ENCODE measurements at places on chromosomes 11 and 22.

DNA sequence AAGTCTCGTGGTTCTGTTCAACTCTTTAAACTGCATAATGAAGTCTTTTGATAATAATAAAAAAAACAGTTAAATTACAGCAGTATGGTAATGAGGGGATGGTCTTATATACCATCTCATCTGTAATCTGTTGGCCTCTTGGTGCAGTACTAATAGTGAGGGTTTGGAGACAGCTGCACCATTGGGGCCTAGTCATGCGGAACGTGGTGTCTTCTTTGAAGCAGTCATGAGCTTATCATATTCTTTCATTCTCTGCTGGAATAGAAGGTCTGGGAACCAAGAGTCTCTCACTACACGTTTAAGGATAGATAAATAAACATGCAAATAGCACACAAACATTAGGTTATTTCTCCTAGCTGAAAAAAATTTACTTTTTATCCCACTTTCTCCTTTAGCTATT, 40.9 kb upstream of the OR9Q1 start:
- no peak for DNase-seq

GRCh38 chr11:7605186-7605943, 67.9 kb downstream of the CYB5R2 start:
- peak; percentile 87 for DNase-seq

DNA sequence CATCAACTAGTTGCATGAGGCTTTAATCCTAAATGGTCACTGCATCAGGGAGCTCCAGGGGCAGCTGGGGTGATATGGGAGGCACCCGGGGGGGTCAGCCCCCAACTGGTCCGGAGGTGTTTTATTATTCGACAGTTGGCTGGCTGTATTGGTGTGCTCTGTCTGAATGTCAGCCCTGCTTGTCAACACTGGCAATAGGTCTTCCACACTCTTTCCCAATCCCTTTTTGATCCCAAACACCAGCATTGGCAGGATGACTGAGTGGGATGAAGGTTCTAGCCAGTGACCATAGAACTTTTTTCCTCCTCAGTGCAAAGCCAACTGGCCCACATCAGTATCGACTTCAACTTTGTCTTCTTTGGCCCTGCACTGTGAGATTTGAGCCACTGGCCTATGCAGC, 8.9 kb upstream of the LDLRAD3 start:
- DNase-seq = no peak

DNA sequence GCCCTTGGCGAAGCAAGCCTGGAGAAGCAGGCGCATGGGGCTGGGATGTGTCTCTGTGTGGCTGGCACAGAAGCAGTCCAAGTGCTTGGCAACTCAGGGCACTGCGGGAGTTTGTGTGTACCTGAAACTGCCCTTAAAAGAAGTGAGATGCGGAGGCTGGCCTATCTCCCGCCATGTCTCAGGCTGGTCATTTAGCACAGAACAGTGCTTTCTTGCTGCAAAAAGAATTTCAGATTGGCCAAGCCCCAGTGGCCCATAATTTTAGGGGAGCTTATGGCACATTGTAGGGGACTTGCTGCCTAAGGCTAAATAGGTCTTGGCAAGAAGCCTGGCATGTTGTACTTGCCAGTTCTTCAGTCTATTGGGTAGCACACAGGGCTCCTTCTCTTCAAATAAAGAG, 16.4 kb downstream of the EHF start:
- no peak for DNase-seq

GRCh38 chr11:134385774-134386565, 26.1 kb downstream of the B3GAT1 start:
- DNase-seq = no peak

DNA sequence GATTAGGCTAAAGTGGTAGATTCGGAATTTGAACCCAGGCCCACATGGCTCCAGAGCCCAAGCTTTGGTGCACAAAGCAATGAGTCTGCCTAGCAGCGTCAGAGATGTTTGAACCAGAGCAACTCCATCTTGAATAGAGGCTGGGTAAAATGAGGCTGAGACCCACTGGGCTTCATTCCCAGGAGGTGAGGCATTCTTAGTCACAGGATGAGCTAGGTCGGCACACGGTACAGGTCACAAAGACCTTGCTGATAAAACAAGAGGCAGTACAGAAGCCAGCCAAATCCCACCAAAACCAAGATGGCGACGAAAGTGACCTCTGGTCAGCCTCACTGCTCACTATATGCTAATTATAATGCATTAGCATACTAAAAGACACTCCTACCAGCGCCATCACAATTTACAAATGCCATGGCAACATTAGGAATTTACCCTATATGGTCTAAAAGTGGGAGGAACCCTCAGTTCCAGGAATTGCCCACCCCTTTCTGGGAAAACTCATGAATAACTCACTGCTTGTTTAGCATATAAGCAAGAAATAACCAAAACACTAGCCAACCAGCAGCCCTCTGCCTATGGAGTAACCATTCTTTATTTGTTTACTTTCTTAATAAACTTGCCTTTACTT, 40.3 kb upstream of the DAGLA start:
- no peak for DNase-seq

DNA sequence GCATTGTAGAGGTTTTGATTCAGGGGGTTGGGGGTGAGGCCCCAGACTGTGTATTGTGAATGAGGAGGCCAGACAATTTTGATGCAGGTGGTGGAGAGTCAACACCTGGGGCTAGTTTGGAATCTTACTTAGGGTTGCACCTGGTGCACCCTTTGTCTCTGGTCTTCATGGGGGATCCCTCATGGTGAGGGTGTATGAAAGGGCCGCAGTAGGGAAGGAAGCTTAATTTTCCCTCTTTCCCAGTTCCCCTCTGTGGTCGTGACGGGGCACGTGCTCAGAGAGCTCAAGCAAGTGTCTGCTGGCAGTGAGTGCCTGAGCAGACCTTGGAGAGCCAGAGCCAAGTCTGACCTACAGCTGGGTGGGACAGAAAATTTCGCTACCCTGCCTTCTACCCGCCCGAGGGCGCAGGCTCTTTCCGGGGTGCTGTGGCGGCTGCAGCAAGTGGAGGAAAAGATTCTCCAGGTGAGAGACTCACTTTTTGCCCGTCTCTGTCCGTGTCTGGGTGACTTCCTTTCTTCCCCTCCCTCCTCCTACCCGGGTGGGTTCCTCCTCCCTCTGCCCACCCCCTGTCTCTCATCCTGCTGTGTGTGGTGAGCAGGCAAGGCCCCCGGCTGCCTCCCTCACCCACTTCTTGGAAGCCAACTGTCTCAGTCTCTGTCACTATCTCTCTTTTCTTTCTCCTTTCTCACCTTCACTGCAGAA, 131.7 kb downstream of the MICAL2 start:
- DNase-seq = no peak

DNA sequence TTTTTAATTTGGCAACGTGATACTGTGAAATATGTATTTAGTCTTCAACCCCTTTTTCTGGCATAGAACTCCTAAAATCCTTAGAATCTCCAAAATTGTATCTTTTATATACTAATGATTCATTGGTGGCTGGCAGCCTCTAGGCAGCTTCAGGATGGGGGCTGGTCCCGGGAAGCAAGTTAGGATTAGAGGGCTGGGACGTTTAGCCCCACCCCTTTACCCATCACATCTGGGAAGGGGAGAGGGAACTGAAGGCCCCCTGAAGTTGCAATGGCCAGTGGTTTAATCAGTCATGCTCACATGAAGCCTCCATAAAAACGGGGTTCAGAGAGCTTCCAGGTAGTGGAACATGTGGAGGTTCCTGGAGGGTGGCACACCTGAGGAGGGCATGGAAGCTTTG, 7.1 kb downstream of the IL17RA start:
- DNase-seq = no peak

GRCh38 chr11:47928426-47928825, 51.9 kb upstream of the PTPRJ start:
- no peak for DNase-seq

- DNase-seq = no peak
Measured at GRCh38 chr11:45031912-45032519, 81.3 kb upstream of the TP53I11 start.

DNA sequence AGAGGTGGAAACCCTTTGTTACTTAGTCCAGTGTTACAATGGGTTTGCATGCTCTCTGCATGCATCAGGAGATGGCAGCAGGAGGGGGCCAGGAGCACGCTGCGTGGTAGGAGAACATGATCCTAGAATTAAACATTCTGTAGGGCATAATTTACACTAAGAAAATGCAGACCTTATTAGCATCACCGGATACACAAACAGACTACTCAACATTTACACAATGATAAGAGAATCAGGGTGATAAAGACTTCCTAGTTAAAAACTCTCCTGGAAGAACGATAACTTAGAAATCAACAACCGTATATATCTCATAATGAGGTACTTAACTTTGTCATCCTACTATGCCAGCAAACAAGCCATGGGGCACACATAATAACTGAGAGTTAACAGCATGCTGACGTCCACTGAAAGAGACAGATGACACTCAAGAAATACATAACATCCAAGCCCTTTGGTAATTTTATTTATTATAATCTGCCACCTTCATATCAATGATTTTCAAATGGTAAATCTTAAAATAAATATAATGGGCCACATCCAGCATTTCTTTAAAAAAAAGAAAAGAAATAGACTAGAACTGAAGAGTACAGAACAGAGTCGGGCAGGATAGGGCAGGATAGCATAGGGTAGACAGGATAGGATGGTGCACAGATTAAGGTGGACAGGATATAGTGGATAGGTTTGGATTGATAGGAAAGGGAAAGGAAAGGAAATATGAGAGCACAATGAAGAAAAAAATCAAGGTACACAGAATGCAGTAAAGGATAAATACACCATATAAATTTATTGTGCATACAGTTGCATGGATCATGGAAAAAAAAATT, 27.5 kb downstream of the CADM1 start:
- no peak for DNase-seq

GRCh38 chr22:35509960-35510359, 30.7 kb upstream of the RASD2 start:
- DNase-seq = no peak

- DNase-seq = no peak
Measured at GRCh38 chr22:44545773-44546172, 47.7 kb upstream of the RTL6 start.

DNA sequence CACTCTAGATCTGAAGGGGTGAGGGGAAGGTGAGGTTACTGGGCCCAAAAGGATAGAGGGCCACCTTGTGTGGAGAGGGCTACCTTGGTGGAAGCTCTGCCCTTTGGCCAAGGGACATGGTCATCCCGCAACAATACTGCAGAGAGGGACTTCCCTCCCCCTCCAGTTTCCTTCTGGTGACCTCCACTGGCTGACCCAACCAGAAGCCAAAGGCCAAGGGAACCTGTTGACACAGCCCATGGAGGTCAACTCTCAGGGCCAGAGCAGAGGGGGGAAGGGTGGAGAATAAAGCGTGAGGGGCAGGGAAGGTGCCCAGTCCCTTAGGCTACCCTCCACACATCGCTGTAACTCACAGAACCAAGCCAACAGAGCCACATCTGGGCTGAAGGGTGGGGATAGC, 15.0 kb upstream of the RHOD start:
- DNase-seq = no peak

- no peak for DNase-seq
Measured at GRCh38 chr22:41171996-41172395, 33.1 kb upstream of the L3MBTL2 start.

GRCh38 chr22:33180356-33180755, 122.2 kb upstream of the SYN3 start:
- no peak for DNase-seq

GRCh38 chr22:20605328-20605727, 97.9 kb downstream of the MED15 start:
- no peak for DNase-seq

GRCh38 chr11:11501546-11502262, 120.1 kb downstream of the GALNT18 start:
- no peak for DNase-seq

- DNase-seq = no peak
Measured at GRCh38 chr22:16914006-16914405, 88.8 kb upstream of the XKR3 start.

- no peak for DNase-seq
Measured at GRCh38 chr22:19890502-19891316, 36.0 kb upstream of the GNB1L start.

DNA sequence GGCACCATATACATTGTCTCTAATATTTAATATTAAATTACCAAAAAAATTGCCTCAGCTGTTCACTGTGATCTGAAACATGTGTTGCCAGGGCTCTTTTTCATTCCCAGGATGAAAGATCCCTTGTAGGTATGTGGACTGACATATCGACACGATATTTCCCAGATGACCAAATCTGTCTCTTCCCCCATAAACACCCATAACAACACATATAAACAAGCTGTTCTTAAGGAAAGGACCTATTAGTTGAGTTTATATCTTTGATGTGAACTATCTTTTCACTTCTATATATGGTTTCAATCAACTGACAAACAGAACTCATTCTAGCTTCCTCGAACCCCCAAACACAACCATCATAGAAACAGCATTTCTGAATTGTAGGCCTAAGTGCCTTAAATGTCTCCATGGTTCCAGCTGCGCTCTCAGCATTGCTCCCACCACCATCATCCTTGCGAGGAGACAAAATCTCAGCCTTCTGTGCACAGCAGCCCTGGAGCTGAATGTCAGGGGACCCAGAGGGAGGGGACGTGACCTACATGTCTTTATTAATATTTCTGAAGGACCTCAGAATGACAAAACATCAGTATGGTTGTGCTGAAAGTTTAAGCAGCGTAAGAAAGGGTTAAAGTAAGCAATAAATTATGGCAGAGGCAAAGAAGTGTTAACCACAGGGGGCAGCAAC, 67.0 kb downstream of the ETS1 start:
- DNase-seq = no peak

DNA sequence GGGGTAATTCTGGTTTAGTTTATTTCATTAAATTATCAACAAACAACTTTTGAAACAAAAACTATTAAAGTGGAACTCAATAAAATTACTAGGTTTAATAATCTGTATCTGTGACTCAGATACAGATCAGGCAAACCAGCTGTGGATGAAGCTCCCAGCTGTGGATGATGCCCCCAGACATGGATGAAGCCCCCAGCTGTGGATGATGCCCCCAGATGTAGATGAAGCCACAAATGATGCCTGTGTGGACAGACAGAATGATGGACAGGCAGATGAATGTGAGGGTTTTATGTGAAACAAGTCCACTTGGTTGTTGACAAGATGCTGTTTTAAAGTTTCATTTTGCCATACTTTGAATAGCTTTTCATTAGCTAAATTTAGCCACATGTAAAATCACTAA, 5.8 kb upstream of the ZNF74 start:
- no peak for DNase-seq

DNA sequence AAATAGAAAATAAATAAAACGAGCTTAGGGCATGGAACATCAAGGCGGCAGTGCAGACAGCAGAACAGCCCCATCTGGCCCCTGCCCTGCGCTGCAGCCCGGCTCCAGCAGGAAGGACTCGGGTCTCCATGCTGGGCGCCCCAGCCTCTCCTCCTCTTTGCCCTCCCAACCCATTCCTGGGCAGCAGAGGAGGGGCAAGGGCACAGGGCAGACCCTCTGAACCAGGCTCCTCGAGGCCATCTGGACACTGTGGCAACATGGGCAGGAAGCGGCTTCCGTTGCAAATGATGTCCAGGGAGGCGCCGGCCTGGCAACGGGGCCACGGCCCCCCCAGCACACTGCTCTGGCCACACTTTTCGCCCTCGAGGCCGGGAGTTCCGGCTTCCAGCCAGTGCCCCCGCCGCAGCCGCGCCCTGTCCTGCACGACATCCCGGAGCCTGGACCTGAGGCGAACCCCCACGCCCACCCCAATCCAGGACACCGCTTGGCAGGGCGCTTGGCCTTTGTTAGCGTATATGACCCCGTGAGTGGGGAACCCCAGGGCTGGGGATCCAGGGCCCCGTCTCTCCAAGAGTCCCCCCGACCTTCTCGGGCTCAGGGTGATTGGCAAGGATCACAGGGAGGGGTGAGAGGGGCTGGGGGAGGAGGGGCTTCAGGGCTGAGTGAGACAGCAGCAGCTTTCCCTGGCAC, 192.1 kb downstream of the IGLL1 start:
- DNase-seq = no peak

- no peak for DNase-seq
Measured at GRCh38 chr11:41954034-41954433, 494.6 kb upstream of the LRRC4C start.

- DNase-seq = no peak
Measured at GRCh38 chr11:105033781-105034180, 1.2 kb downstream of the CASP1 start.

Data from LoVo (cell line).